ENCODE measurements at places on chromosomes 1 and 21.

DNA sequence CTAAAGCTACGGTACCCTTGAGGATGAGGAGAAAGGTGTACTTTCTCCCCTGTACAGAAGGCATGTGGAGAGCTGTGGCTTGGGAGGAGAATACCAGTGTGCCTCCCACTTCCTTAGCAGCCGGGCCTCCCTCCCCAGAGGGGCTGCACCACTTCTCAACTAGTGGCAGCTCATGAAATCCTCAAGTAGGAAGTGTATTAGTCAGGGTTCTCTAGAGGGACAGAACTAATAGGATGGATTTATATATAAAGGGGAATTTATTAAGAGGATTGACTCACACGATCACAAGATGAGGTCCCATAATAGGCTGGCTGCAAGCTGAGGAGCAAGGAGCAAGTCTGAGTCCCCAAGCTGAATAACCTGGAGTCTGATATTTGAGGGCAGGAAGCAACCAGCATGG lies 53.1 kb upstream of the PPP2R5A start:
- no peaks in the 10 kb centered on the region for H3K36me3 ChIP-seq
- peak overlapping the region; percentile 47 for H3K27ac ChIP-seq
- no peak overlapping the region for H3K4me3 ChIP-seq
- H3K4me1 ChIP-seq = peaks cover 41% of the 10 kb centered on the region
- H3K27me3 ChIP-seq = no peaks in the 10 kb centered on the region

GRCh38 chr1:48236716-48237470 lies 14.4 kb downstream of the SLC5A9 start:
- peak; percentile 29 for DNase-seq
- H3K4me3 ChIP-seq = no peak overlapping the region
- no peaks in the 10 kb centered on the region for H3K4me1 ChIP-seq
- H3K36me3 ChIP-seq = no peaks in the 10 kb centered on the region
- no peaks in the 10 kb centered on the region for H3K27me3 ChIP-seq
- H3K27ac ChIP-seq = no peak overlapping the region

- H3K27me3 ChIP-seq = no peaks in the 10 kb centered on the region
- peak overlapping the region; percentile 98 for H3K27ac ChIP-seq
- no peak for DNase-seq
- peaks cover 16% of the 10 kb centered on the region for H3K4me1 ChIP-seq
- H3K36me3 ChIP-seq = peaks cover 21% of the 10 kb centered on the region
- H3K4me3 ChIP-seq = no peak overlapping the region
Measured at GRCh38 chr1:67432745-67433144, 2.5 kb upstream of the SERBP1 start.

GRCh38 chr1:25971811-25972180 lies 26.1 kb downstream of the PAFAH2 start:
- no peak overlapping the region for H3K27ac ChIP-seq
- peaks cover 25% of the 10 kb centered on the region for H3K36me3 ChIP-seq
- no peak overlapping the region for H3K4me3 ChIP-seq
- no peaks in the 10 kb centered on the region for H3K4me1 ChIP-seq
- no peak for DNase-seq

DNA sequence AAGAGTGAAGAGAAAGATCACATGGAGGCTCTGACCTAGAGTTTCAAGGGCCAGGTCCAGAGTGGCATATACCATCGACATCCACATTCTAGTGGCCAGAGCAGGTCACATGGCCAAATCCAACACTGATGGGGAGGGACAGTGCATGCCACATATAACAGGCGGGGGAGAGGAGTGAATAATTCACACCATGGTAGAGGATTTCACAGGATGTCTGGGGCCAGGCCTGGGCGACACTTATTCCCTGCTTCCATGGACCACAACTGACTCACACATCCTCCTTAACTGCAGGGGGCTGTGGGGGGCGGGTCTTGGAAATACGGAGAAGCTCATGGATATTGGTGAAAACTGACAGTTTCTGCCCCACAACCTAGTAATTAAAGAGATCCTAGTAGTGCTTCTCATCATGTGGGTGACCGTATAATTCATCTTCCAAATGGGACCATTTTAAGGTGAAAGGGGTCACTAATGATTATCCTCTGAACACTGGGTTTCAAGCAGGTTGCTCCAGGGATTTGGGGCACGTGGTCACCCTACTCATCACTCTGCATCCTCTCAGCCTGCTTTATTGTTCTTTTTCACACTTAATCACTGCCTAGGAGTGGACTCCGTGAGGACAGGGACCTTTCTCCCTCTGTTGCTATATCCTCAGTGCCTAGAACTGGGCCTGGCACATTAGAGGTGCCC lies 44.0 kb downstream of the IGSF21 start:
- no peak for DNase-seq
- H3K27ac ChIP-seq = no peak overlapping the region
- H3K4me3 ChIP-seq = no peak overlapping the region
- no peaks in the 10 kb centered on the region for H3K36me3 ChIP-seq
- H3K27me3 ChIP-seq = peaks cover 55% of the 10 kb centered on the region

DNA sequence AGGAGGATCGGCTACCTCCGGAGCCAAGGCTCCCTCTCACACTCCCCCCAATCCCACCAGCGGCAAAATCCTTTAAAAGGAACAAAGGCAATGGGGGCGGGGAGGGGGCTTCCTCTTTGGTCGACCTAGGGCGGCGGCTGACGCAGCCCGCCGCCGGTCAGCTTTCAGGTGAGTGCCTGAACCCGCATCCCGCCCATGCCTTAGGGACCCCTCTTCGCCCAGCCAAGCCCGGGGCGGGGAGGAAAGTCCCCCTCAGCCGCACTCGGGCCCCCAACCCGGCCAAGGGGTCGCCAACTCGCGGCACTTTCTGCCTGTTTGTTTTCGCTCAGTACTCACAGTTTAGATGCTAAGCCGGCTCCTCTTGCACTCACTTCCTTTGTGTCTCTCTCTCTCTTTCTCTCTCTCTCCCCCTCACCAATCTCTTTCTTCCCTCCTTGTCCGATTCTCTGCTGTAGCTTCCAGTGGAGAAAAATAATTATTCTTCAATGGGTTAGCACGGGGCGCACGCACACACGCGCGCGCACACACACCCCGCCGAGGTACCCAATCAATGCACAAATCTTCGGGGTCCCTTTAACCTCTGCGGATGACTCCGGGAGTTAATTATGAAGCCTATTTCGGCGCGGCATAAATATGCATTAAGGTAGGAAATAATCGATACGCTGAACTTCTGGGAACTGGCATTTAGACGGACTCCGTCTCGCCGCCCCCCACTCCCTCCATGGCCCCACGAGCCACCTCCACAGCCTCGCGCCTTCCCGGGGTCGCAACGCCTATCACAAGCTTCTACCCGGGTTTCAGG lies at the start of gene BLACAT1:
Gene BLACAT1 (minus strand): TSS at position 465 of the 802 bp plus-strand sequence.
- DNase-seq = no peak
- no peaks in the 10 kb centered on the region for H3K36me3 ChIP-seq
- no peak within 1 kb of the TSS for H3K27ac ChIP-seq
- H3K4me3 ChIP-seq = no peak within 1 kb of the TSS
- H3K27me3 ChIP-seq = peaks cover 56% of the 10 kb centered on the region
- H3K4me1 ChIP-seq = peaks cover 5% of the 10 kb centered on the region

DNA sequence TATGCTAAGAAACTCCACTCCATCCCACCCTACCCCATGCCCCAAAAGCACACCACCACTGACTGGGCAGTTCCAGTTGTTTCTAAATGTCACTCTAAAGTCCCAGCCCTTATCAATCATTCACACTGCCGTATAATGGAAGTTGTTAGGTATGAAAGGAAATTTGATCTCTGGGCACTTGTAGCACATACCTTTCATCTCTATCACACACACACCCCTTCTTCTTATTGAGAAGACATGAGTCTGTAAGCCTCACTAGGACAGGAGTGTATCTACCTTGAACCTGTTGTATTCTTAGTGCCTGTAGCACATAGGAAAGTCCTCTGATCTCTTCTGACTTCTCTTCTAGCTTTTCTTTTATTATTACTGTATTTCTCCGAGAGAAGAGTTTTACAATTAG lies 22.3 kb upstream of the DHX9 start:
- H3K36me3 ChIP-seq = peaks cover 8% of the 10 kb centered on the region
- DNase-seq = no peak
- no peaks in the 10 kb centered on the region for H3K27me3 ChIP-seq
- no peak overlapping the region for H3K4me3 ChIP-seq

Data from K562 (cell line).